ENCODE measurements at places on chromosomes 7 and 10.

DNA sequence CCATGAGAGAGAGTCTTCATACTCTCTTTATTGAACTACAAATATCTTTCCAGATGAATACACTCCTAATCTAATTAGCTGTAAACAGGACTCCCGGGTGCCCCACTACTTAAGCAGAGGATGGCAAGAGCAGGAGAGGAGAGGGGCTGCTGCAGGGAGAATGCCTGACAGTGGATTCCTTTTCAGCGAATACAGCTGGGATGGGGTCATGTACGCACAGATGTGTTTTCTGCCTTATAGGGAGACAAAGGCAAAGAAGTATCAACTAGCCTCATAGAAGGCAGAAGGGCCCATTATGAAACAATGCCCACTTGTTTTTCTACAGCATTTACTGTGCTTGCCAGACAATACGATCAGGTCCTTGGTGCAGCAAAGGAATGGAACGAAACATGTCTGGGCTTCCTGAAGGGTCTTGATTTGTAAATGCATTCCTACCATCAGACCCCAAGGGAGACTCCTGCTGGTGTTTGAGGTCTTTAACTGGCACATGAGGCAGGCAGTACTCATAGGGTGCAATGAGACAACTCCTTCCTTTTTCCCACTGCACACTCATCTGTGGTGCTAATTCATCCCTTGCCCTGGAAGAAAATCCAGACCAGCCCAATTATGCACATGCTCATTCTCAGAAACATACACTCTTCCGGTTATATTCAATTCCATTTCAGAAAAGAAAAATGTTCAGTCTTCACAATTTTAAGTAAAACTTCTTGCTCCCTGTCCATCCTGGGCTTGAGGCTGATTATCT lies 117.1 kb downstream of the AOAH start:
- DNase-seq, result no peak

- DNase-seq, result no peak
These were observed 105.4 kb upstream of the ZMIZ1 start for GRCh38 chr10:78963074-78964034.

- DNase-seq, result no peak
These were observed 116.5 kb upstream of the SVIL start for GRCh38 chr10:29751240-29751639.

- DNase-seq, result no peak
These were observed 95.2 kb downstream of the PRTFDC1 start for GRCh38 chr10:24857031-24857725.

GRCh38 chr10:77577666-77578229 lies 59.9 kb downstream of the KCNMA1 start:
- DNase-seq, result no peak

DNA sequence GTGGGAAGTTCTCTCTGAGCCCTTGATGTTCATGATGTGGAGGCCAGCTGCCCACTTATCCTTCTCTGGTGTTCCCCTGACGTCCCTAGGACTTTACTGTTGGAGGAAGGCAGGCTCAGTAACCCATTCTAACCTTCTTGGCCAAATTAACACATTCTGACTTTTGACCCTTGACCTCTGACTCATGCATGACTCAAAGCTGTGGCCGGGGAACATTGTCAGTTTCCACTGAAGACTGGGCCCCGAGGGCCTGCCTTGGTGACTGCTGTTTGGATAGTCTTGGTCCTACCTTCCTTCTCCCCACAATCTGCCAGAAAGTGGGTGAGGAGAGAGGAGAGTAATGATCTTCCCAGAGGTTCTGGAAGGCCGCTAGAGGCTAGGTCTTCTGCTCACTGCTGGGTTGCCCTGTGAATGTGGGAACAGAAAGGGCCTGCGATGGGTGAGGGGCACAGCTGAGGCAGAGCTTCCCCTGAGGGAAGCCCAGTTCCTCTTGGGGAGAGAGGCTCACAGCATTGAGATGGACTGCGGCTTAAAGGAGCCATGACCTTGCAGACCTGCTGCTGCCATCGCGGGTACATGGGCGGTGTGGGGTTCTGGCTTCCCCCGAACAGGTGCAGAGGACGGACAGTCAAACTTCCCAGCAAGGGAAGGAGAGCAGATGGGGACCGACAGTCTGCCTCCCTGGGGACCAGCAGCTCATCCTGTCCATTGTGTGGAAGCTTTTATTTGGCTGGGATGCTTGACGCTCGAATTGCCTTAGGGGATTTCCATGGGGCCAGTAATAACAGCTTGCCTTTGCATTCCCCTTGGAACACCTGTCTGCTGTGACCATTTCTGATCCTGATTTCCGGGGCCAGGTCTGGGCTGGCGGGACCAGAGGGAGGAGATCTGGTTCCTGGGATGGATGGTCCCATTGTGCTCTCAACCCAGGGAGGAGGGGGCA lies 43.8 kb downstream of the ADAMTS14 start:
- DNase-seq, result peak; percentile 89

DNA sequence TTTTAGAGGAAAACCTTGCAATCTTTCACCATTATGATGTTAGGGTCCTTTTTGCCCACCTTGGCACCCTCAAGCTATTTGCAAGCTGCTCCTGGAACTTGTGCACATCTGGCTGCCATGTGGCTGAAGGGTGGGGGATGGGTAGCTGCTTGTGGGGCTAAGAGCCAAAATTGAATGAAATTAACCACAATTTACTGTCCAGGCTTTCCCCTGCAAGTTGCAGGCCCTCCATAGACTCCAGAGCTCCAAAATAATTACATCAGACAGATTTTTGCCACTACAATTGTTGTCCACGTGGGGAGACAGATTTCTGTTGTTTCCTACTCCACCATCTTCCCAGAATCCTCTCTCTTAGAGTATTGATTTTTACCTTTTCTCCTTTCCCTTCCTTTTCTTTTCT lies 19.1 kb downstream of the PI4K2A start:
- no peak for DNase-seq

GRCh38 chr10:19892270-19892669 lies 76.0 kb downstream of the PLXDC2 start:
- DNase-seq, result no peak

GRCh38 chr7:137818036-137818435 lies 28.7 kb downstream of the DGKI start:
- DNase-seq, result no peak

GRCh38 chr7:38051786-38052185 lies 126.3 kb upstream of the STARD3NL start:
- no peak for DNase-seq

DNA sequence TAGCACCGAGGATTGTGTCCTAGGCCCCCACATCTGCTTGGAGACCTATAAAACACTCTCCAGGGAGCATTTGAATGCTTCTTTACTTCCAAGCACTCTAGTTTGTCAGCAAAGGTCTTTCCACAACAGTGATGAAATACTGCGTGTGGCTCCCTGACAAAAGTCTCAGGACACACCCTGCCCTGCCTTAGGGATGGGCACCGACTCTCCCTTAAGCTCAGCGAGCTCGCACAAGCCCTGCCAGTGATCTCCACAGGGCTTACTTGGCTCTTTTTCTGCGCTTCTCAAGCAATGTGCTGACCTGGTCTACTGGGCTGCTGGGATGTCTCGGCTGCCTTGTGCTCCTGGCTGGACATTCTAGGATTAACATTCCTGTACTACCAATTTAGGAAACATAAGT lies 84.3 kb upstream of the MPP7 start:
- DNase-seq, result no peak

DNA sequence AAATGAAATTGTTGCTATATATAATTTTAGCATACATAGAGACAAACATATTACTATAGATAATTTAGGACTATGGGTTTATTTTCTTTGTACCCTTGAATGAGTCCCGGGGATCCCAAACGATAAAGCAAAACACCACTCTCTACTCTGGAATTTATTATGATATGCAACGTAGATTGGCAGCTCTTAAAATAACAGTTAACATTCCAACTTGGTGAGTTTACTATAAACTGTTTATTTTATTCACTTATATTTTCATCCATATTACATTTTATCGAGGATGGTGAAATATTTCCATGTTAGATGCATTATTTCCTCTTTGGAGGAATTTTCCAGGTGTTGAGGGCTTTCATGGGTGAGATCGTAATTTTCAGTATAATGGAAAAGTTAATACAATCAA lies 138.7 kb upstream of the DGKB start:
- DNase-seq, result no peak

DNA sequence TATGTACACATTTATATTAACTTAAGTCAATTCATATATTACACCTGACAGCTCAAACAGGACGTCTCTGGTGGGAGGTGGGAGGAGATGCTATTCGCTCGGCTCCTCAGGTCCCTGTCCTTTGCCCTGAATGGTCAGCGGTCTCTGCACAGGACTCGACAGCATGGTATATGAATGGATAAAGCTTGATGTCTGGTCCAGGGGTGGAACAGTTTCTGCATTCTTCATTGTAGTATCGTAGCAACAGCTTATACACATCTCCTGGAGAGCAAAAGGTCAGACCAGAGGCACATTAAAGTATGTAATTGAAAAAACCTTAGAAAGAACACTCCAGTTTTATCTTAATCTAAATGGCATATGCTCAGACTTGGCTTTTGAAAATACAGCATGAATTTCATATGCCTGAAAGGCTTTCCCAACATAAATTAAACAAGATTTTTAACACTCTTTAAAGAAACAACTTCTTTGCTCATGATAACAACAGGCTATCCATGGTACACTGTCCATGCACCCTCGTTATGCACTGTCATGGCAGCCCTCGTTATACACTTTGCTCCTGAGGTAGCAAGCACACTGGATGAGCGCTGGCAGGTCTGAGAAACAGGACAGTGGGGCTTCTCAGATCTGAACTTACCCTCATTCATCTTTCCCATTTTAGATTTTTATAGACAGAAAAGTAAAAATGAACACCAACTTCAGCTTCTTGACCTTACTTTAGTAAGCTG lies 57.3 kb upstream of the OGDHL start:
- no peak for DNase-seq

- no peak for DNase-seq
These were observed 89.6 kb downstream of the ATXN7L1 start for GRCh38 chr7:105786520-105787470.

DNA sequence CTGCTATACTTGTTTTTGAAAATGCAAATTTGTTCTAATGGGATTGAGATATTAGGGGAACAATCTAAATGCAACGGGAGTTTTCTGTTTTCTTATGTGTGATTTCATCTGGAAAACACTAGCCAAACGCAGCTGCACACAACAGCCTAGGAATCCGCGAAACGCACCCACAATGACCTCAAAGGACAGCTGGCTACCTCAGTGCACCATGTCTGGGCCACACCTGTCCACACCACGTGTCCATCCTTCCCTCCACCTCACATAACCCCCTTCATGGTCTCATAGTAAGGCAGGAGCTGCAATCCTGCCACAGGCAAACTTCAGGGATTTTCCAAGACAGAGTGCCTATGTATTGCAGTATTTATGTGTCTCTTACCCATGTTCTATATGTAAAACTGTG lies 382.5 kb upstream of the PRKCQ start:
- DNase-seq, result no peak

DNA sequence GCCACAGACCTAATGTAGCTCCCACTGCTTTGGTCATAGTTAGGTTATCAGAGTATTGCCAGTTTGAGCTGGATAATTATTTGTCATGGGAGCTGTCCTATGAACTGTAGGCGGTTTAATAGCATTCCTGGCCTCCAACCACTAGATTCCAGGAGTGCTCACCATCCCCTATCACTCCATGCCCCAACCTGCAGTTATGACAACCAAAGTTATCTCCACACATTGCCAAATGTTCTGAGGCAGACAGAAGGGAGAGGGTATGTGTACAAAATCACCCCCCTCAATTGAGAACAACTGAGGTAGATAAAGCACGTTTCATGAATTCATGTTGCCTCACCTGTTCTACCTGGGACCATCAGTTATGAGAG lies 119.0 kb upstream of the CACUL1 start:
- DNase-seq, result no peak

DNA sequence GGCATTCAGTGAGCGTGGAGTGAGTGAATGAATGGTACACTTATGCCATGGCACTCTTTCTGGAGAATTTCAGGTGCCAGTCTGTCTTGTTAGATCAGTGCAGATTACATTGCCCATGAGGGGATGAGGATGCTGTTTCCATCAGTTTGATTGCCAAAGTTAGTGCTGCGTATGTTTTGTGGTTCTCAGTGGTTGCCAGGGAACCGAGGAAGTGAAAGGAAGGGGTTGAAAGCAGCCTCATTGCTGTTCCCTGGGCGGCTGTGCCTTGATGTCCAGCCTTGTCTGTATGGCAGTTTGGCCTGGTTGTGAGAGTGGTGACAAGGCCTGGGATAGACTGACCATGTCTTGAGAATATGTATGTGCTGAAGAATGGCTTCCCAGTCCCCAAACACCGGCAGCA lies 30.2 kb downstream of the WBP1L start:
- peak; percentile 84 for DNase-seq

GRCh38 chr7:109950256-109950655 lies 1140.7 kb upstream of the LRRN3 start:
- no peak for DNase-seq

GRCh38 chr7:154914996-154915380 lies 87.9 kb downstream of the PAXIP1 start:
- DNase-seq, result no peak

- peak; percentile 28 for DNase-seq
These were observed 521.7 kb downstream of the ADRA2A start for GRCh38 chr10:111598433-111599059.

DNA sequence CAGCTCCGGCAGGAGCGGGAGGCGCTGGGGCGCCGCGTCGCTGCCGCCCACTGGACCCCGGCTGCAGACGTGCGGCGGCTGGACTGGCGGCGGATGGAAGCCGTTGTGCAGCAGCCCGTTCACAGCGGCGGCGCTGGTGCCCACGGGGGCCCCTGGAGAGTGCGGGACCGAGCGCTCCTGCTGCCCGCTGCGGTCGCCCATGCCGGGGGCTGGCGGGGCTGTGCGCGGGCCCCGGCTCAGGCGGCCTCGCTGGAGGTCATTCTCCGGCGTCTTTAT lies 413 bp downstream of the PANK1 start:
- DNase-seq, result no peak

GRCh38 chr7:133941496-133941895 lies 185.6 kb upstream of the LRGUK start:
- no peak for DNase-seq

DNA sequence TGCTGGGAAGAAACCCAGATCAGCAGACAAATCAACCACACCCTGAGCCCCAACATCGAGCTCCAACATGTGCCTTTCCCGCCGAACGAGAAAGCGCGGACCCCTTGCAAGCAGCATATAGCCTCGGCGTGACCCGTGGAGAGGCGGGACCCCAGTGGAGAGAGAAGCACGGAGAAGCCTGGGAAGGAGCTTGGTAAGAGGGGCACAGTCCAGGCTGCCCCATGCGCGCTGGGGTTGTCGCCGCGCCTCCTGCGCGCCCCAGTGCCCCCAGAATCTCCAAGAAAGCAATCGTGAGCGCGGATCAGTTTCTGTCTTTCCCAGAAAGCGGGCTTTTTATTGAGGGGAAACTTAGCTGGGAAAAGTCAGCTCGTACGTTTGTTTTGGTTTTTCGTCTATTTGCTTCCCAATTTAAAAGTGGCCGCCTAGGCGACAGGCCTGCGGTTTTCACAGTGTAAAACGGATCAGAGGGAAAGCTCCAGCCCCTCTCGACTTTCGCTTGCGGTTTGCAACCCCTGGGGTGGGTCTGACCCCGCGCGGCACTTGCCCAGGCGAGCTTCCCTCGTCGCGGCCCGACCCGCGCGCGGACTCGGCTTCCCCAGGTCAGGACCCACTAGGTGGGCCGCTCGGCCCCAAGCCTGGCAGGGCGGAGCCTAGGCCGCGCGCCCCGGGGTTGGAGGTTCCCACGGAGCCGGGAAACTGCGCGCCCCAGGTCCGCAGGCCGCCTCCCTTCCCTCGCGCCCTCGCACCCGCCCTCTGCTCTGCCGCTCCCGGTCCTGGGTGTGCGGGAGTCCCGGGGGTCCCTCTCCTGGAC lies 31.1 kb downstream of the SKIDA1 start:
- DNase-seq, result peak; percentile 36
